RWPE2 (cell line): ENCODE measurements at places on chromosomes 5 and 9.

GRCh38 chr9:127066060-127066850, 56.2 kb downstream of the ANGPTL2 start:
- DNase-seq: no peak

DNA sequence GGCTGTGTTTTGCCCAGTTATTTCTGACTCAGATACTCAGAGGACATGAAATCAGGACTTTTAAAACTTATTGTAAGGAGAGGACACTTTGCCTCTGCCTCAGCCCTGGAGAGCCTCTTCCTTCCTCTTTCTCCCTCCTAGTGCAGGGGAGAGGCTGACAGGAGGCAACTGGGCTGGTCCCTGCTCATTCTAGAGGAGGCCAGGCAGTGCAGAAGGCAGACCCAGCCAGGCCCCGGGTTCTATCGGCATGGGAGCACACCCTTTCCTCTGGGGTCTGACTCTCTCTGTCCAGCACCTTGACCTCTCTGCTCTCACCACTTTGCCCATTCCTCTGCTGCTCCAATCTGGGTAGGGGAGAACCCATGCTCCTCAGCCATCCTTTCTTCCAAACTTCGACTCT, 16.0 kb upstream of the SMIM32 start:
- DNase-seq: no peak

- no peak for DNase-seq
Measured at GRCh38 chr9:96484521-96484931, 34.6 kb downstream of the HABP4 start.

GRCh38 chr5:112921026-112921832, 798 bp downstream of the REEP5 start:
- peak; percentile 71 for DNase-seq

DNA sequence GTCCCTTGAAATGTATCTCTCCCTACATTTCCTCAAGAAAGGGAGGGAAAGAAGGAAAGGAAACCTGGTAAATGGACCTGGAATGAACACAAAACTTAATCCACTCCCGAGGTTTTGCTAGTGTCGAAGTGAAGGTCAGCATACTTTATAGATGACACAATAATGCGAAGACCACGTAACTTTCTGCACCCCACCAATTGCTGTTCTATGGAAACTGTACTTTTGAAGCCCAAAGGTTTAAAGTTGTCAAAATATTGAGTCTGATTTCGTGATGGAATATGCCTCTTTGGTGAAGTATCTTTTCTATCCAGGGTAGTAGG, 103.7 kb downstream of the SNCAIP start:
- no peak for DNase-seq

- no peak for DNase-seq
Measured at GRCh38 chr5:78647838-78648358, 674 bp downstream of the LHFPL2 start.

GRCh38 chr5:155080721-155081120, 67.2 kb downstream of the KIF4B start:
- DNase-seq: no peak

DNA sequence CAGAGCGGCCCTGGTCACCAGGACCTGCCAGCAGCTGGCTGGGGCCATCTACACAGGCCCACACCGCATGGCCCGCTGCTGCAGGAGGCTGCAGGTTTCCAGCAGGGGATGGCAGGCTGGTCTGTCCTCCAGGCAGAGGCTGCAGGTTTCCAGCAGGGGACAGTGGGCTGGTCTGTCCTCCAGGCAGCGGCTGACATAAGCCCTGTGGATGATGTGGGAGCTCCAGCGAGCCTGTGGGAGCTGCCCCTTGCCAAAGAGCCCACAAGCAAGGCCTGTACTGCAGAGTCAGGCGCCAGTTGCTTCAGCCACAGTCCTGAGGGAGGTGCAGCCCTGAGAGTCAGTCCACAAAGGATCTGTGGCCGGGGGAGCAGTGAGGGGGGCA, 18.5 kb downstream of the TPPP start:
- DNase-seq: no peak

DNA sequence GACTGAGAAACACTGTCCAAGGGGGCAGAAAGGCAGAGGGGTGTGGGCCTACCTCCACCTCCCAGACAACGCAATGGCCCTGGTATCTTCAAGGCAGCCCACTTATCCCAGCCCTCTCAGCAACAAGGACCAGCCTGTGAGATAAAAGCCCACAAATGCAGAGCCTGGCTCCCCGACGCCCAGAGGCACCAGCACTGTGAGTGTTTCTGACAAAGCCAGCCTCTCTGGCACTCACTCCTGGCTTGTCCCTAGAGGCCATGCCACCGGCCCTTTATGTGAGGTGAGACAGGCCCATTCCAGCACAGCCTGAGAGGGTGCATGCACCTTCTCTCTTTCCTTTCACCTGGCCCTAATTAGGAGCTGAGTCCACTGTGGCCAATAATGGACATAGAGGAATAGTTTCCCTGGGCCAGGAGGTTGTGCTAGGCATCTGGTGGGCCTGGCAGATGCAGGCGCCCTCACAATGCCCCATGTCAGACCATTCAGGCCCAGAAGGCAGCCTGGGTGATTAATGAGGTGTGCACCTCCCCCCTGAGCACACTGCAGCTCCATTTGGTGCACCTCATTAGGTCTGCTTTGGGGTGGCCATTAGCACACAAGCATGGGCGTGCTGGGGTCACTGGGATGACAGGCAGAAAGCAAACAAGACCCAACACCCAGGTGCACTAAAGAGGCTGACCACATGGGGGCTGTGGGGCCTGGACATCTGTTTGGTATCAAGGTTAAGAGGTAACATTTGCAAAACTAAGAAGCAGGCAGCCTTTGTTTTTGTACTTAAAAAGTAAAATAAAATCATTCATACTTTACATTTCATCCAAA, 176.0 kb downstream of the MED10 start:
- DNase-seq: no peak

DNA sequence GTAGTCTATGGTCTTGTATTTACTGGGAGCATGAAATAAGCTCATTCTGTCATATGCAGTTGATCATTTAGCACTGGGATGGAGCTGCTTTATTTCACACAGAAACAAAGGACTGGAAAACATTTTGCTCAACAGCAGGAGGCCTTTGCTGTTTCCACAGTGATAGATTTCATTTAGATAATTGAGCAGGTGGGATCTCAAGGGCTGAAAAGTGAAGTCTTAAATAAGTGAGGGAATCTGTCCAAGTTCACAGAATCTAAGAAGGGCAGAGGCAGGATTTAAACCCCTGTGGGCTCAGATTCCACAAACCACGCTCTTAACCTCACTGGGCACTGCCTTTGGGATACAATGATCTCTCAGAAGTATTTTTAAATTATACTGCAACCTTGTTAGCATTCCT, 47.8 kb downstream of the PRLR start:
- DNase-seq: no peak

GRCh38 chr5:175457466-175457865, 13.5 kb upstream of the DRD1 start:
- DNase-seq: no peak
